ENCODE measurements at places on chromosomes 12 and 14.

- DNase-seq, result no peak
Measured at GRCh38 chr14:71464840-71465239, 467.4 kb upstream of the RGS6 start.

DNA sequence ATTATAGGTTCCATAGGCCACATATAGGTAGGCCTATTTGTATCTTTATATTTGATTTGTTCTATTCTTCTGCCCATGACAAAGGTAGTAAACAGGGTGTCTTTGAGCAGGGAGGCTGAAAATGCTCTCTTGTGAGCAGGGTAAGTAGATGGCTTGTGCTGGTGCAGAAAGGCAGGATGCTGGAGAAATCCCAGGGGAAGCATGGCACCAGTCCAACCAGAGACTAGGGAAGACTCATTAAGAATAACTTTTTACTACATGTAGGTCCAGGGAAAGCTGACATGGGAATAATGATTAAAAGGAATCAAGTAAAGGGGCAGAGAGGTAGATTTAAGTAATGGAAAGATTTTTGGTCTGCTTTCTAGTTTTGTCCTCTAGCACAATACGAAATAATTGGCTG, 245.0 kb downstream of the RGS6 start:
- DNase-seq, result no peak

GRCh38 chr12:62654326-62655241, 188.0 kb downstream of the MON2 start:
- no peak for DNase-seq

DNA sequence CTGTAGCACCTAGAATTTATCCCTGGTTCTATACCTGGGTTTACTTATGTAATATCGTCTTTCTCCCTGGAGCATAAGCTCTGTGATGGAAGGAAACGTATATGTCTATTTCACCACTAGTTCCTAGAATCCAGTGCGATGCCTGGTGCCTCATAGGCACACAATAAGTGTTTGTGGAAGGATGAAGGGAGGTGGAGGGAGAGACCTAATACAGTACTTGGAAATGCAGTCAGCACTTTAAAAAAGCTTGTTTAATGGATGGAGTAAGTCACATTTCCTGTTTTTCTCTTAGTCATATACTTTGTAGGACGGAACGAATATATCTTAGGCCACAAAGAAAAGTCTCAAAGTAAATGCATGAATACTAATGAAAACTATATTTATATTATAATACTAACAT, 186.5 kb upstream of the HMGA2 start:
- no peak for DNase-seq

DNA sequence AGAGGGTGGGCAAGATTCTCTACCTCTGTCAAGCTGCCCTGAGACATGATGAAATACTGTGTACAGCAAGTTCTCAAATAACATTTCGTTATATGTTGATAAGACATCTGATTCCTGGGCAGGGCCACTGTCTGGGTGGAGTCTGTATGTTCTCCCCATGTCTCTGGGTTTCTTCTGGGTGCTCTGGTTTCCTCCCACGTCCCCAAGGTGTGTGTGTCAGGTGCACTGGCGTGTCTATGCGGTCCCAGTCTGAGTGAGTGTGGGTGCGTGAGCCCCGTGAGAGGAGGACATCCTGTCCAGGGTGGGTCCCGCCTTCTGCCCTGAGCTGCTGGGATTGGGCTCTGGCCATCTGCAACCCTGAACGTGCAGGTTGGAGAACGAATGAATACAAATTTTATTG, 29.6 kb downstream of the KCTD10 start:
- DNase-seq, result no peak

GRCh38 chr12:17076028-17076744, 470.2 kb upstream of the LMO3 start:
- no peak for DNase-seq

DNA sequence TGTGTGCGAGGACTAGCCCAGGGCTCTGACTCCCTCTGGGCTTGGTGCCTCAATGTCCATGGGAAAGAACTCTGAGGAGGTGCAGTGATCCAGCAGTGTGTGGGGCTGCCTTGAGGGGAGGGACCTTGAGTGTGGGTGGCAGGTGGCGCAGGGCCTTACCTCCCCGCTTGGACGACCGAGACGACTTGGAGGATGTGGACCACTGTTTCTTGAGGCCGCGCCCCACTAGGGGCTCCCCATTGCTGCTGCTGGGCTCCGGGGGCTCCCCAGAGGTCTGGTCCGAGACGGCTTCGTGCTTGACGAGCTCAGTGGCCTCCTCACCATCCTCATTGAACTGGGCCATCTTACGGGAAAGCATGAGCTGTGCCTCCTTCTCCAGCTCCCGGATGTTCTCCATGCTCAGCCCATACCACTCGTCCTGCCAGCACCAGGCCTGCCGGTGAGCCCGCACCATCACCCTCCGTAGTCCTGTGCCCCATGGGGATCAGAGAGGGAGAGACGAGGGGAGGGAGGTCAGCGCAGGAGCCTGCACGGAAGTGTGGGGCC, 24.7 kb downstream of the ARL6IP4 start:
- peak; percentile 28 for DNase-seq

GRCh38 chr12:122366685-122367475, 55.6 kb downstream of the CLIP1 start:
- no peak for DNase-seq

DNA sequence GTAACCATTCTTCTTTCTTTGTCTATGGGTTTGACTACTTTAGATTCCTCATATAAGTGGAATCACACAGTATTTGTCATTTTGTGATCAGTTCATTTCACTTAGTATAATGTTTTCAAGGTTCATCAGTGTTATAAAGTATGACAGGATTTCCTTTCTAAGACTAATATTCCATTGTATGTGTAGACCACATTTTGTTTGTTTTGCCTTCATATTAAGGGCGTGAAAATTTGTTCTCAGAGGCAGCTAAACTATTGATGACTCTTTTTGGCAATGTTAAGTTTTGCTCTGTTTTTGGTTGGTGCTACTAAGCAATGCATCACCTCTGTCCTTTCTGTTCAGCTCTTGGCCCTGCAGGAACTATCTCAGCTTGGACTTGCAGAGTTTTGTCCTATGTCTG, 1.7 kb upstream of the KLRG1 start:
- DNase-seq, result no peak

GRCh38 chr12:11623382-11623781, 26.1 kb upstream of the ETV6 start:
- DNase-seq, result no peak

- no peak for DNase-seq
Measured at GRCh38 chr14:55588259-55588699, 8.3 kb downstream of the KTN1 start.

GRCh38 chr14:58915646-58916045, 272.8 kb upstream of the DAAM1 start:
- DNase-seq, result no peak

DNA sequence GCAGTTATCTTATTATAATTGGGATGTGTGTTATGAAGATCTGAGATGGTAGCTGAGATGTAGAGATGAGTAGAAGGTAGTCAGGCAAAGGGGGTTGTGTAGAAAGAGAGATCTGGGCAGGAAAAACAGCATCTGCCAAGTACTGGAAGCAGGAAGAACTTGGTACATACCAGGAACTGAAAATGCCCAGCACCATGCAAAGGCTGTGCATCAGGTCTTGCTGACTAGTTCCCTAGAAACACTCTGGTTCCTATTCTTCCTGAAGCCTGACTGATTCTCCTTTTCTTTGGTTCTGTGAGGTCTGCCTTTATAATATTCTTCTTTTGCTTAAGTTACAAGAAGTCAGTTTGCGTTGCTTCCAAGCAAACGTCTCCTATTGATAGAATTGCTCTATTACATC, 6.7 kb upstream of the NFATC4 start:
- DNase-seq, result no peak

- no peak for DNase-seq
Measured at GRCh38 chr14:99344051-99344758, 72.2 kb upstream of the BCL11B start.

GRCh38 chr12:107718606-107719005, 33.0 kb downstream of the PWP1 start:
- DNase-seq, result no peak

DNA sequence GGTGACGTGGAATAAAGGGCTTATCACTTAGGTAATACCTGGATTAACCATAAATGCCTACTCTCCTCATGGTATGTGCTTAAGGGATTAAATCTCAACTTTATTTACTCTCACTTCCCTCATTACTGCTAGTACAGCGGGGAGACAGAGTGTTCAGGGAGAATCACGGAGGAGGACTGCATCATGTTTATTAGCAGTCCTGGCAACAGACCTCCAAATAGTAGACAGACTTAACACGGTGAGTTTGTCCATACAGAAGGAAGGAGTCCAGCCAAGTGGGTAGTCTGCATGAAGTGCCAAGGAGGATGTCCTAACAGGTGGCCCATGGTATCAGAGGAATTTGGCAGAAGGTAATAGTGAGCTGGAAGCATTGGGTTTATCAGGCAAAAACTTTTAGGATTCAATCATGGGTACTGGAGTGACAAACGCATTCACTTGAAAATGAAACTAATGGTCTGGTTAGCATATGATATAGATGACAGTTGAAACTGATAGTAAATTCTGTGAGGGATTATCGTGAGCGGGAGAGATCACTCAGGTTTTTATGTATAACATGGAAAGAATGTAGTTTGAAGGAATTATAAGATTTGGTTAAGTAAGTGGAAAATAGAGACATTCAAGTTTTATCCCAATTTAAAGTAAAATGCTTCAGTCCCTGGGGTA, 471.8 kb downstream of the TMEM117 start:
- no peak for DNase-seq

- no peak for DNase-seq
Measured at GRCh38 chr14:47226877-47227520, 448.4 kb downstream of the MDGA2 start.

DNA sequence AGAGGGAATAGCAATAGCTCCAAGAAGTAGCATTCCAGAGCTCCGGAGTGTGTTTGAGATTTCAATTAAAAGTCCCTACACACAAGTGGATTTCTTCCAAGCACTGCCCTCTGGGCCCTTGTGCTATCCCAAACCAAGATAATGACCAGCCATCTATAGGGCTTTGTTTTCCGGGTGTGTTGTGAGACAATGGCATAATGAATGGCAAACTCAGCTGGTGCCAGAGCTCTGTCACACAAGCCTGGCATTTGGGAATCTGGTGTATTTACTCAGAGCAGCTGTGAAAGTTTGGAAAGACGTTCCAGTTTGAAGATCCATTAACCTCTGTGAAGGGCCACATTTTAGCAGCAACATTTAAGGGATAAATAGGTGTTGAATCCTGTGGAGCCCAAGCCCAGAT, 61.2 kb upstream of the TMTC2 start:
- no peak for DNase-seq

- DNase-seq, result no peak
Measured at GRCh38 chr14:35557221-35557747, 23.3 kb downstream of the INSM2 start.

DNA sequence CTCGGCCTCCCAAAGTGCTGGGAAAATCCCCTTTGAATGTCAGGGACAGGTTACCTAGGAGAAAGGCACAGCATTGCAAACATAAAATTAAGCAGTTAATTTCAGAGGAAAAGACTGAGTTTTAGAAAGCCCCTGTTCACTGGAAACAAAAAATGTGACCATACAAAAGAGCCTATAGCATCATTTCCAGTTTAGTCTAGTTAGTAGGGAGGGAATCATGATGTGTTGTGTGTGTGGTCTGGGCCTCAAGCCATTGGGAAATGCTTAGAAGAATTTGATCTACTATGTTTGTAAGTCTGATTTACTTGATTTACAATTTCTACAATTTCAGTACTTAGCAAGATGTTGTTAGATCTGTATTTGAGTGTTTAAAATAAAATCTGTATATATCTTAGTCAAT, 47.1 kb upstream of the RERG start:
- DNase-seq, result no peak

DNA sequence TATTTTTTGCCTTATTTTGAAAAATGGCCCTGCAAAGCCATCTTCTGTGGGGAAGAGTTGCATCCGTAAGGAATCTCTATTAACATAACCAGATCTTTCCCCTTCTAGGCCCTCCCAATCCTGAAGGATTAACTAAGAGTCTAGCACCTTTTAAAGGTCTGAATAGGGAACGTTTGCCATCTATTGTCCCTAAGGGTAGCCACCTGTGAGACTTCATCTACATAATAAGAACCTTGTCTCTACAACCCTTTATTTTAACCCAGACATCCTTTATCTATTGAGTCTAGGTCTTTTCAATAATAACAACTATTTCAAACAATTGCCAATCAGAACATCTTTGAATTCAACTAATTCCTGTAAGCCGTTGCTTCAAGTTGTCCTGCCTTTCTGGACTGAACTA, 4.4 kb downstream of the EDDM3B start:
- no peak for DNase-seq

GRCh38 chr12:32431025-32431424, 31.7 kb downstream of the FGD4 start:
- DNase-seq, result no peak

- no peak for DNase-seq
Measured at GRCh38 chr12:111129149-111129767, 208.9 kb upstream of the MYL2 start.

GRCh38 chr14:99981806-99982205, 83.4 kb upstream of the EVL start:
- no peak for DNase-seq

- DNase-seq, result no peak
Measured at GRCh38 chr12:88496891-88497371, 83.3 kb downstream of the KITLG start.

- no peak for DNase-seq
Measured at GRCh38 chr14:104820669-104821228, 19.8 kb downstream of the ZBTB42 start.

DNA sequence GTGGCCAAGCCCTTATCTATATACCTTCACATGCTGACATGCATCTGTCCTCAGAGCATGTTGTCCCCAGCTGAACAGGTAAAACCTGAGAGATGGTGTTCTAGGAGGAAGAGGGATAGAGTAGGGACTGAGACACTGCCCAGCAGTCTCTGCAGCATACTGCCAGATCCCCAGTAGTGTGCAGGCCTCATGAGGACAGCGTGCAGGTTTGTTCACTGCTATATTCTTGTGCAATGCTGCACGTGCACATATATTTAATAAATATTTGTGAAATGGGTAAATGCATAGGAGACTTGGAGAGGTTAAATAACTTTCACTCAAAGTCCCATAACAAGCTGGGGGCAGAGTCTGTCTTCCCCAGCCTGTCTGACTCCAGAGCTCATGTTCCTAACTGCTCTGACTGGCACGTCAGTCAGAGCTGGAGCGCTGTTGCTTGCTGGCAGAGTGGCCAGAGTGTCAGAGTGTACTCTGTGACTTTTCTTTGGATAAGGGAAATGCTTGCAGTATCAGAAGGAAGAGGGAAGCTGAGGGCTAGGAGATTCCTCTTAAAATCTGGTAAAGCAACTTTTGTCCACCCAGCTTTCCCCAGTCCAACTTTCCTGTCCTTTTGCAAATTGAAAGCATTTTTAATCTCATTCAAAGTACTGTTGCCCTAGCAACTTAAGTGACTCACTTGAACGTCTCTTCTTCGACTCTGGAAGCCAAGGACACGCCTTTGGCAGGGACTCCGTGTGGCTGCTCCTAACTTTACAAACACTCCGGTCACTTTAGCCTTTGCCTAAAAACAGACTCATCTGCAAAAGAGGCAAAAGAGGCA, 14.9 kb upstream of the POLR3B start:
- DNase-seq, result peak; percentile 65

DNA sequence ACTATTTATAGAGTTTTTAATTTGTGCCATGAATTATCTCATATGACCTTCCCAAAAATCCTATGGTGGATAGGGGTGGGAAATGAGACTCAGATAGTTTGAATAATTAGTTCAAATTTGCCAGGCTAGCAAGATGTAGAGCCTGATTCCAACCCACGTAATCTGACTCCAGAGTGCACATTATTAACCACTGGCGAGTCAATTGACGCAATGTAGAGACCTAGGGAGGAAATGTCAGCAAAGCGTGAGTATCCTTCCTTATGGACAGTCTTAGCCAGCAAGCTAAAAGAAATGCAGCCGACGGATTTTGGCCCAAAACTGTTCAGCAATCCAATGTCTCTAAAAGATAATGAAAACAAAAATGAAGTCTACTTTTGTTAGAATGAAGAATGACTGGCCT, 193.3 kb upstream of the KRR1 start:
- no peak for DNase-seq

Measured in right forelimb (tissue), 1 donor.